ENCODE measurements at places on chromosomes 6 and 20.

DNA sequence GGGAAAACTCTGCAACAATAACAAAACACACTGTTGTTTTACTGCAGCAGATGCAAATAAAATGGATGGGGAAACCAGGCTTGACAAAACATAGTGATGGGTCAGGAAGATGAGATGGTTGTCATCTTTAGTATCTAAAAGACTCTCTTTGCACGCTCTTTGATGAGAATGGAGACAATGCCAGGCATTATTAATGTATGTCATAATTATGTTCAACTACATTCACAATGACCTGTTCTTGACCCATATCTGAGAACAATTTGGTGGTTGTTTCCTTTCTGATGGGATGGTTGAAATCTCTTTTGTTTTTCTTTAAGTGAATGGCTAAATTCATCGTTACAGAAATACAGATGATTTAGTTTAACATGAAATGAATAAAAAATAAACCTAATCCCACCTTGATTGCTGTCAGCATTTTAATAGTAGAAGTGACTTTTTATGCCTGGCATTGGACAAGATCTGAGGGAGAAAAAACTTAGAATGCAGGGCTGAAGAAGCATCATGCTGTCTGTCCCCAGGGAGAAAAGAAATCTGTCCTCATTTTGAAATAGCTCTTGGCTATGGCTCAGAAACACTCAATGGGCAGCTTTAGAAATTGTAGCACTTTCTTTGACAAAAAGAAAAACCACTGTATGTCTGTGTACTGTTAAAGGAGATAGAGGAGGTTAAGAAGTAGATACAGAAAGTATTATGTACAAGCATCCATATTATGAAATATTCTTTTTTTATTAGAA lies 12.4 kb upstream of the GRIK2 start:
- no peak for DNase-seq

GRCh38 chr6:17130786-17131185 lies 28.9 kb downstream of the STMND1 start:
- no peak for DNase-seq

DNA sequence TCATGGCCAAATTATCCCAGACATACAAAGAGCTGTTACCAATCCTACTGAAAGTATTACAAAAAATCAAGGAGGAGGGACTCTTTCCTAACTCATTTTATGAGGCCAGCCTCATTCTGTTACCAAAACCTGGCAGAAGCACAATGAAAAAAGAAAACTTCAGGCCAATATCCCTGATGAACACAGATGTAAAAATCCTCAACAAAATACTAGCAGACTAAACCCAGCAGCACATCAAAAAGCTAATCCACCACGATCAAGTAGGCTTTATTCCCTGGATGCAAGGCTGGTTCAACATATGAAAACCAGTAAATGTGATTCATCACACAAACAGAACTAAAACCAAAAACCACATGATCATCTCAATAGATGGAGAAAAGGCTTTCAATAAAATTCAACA lies 109.2 kb downstream of the C6orf118 start:
- DNase-seq: no peak

- DNase-seq: peak; percentile 77
Measured at GRCh38 chr6:157020881-157021343, 243.7 kb downstream of the ARID1B start.

GRCh38 chr6:26124781-26125685 lies 37.8 kb downstream of the HFE start:
- peak; percentile 26 for DNase-seq

- DNase-seq: no peak
Measured at GRCh38 chr20:57657535-57658446, 37.6 kb upstream of the ZBP1 start.

DNA sequence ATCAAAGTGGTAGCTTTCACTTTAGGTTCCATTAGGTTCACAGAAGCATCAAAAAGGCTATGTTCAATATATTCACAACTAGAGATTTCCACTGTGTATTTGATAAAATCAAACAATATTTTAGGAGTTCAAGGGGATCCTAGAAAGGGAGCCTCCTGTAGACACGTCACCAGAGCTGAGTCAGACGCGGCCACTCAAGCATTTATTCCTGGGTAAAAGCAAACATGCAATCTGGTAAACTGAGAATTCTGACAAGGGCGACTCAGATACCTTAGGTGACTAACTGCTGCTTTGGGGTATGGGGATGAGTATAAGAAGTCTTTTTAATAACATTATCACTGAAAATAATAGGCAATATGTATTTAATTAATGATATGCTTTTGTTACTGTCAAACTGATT lies 118.7 kb upstream of the HMGN3 start:
- no peak for DNase-seq

- DNase-seq: no peak
Measured at GRCh38 chr6:72835749-72836148, 213.9 kb downstream of the KCNQ5 start.

DNA sequence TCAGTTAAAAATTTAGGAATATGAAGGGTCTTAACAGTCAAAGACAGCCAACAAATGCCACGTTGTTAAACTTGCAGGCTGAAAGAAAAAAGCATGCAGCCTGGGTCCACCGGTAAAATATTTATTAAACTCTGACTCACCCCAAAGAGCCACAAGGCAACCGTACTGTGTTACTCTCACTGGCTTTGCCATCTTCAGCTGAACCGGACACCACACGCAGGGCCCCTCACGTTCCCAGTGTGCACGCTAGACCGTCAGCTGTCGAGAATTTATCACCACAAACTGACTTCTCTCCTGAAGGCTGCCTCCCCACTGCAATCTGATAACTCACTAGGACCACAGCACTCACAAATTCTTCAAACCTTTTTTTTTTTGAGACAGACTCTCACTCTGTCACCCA lies 30.7 kb downstream of the HUS1B start:
- DNase-seq: no peak

DNA sequence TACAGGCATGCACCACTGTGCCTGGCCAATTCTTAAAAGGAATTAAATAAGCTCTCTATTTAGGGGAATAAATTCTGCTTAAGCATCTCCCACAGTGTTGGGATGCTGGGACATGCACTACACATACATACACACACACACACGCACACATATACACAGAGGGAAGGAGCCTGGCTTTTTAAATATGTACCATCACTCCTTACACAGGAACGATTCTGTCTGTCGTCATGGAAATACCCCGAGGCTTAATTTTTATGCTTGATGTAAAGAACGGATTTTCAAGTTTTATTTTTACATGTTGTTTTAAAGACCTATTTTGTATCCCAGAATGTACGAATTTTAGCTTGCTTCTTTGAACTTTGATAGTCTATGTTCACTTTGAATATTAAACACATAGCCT lies 95.3 kb downstream of the CD109 start:
- DNase-seq: no peak

DNA sequence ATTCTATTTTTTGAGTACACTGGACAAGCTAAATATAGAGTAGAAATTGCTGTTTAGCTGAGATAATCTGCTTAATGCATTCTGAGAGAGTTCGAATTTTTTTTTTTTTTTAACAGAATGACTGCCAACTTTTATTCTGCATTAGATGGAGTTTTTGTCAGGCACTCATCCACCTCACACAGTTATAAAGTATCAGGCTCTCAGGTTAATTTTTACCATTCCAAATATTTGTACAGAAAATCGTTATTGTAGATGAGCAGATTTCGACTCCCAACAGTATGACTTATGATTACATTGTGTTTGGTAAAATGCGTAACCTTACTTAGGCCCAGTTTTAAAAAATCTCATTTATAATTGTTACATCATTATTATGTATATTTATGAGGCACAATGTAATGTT lies 1731.0 kb downstream of the GRIK2 start:
- DNase-seq: no peak

GRCh38 chr6:39209360-39209811 lies 19.9 kb downstream of the KCNK5 start:
- no peak for DNase-seq

DNA sequence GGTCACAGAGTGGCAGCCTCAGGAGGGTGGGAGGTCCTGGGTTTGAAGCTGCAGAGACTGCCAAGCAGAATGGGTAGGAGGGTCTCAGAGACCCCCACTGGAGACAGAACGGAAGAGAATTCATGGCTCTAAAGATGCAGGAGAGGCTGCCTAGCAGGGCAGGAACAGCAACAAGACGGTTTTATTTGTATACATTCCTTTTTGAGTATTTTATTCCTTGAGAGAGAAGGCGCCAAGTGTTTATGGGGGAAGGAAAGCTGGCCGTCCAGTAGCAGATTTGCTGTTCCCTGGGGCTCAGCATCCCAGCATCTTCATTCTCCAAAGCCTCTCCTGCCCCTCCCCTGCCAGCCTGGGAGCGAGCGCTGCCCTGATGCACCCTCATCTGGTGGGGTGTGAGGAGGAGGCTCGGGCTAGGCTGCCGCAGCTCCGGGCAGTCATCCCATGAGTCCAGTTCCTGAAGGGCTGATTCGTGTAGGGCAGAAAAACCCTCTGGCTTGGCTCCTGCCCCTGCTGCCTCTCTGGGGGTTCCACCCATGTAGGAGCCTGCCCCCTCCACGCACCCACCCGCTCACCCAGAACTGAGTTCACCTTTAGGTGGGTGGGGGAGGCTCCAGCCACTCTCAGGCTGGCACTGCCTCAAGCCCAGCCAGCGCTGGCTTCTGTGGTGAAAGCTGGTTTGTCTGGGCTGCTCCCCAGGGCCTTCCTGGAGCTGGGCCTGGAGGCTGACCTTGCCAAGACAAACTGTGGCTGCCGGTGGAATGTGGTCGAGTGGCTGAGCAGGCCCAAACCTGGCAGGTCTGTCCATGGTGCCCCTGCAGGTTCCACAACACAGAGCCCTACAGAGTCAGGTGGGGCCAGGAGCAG lies 32.4 kb downstream of the CPXM1 start:
- DNase-seq: no peak

DNA sequence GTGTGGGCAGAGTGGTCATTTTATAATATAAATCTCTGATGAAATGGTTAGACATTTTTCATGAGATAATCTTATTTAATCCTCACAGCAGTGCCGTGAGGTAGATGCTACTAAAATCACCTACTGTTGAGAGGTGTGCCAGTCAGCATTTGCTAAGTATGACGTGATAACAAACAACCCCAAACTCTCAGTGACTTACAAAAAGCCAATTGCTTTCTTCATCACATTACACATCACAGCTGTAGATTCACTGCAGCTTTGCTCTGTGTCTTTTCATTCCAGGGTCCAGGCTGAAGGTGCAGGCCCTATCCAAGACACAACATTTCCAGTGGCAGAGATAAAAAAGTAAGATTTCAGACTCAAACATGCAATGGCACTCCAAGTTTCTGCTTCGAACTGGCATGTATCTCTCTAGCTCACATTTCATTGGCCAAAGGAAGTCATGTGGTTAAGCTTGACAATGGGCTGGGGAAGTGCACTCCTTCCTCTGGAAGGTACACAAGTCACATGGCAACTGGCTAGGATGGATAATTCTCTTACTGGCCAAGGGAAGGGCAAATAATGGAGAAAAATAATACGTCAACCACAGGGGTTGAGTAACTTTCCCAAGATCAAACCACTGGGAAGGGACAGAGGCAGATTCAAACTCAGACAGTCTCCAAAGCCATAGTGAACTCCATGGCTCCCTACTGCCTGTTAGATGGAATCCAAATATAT lies 69.5 kb upstream of the EPB41L1 start:
- no peak for DNase-seq

GRCh38 chr20:9442858-9443257 lies 71.5 kb upstream of the LAMP5 start:
- DNase-seq: no peak

- DNase-seq: no peak
Measured at GRCh38 chr6:18119236-18119635, 3.2 kb downstream of the NHLRC1 start.

DNA sequence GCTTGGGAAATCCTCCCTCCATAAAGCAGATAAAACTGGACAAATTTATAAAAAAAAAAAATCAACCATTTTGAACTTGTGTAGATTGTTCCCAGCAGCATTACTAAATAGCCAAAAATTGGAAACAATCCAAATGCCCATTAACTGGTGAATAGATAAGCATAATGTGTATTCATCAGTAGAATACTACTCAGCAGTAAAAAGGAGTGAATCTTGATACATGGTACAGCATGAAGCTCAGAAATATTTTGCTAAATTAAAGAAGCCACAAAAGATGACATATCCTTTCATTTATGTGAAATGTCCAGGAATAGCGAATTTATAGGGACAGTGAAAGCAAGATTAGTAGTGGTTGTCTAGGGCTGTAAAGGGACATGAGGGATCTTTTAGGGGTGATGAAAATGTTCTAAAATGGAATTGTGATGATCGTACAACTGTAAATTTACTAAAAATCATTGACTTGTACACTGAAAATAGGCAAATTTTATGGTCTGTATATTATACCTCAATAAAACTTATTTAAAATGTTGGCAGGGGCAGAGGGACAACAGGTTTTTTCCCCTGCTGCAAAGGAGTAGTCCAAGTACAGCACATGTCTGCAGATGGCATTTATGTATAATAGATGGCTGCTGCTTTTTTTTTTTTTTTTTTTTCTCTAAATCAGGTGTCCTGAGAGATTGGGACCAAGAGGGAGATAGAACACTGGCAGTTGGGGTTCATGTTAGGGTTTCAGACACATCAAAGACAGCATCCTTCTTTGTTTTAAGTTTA lies 59.5 kb downstream of the CBFA2T2 start:
- DNase-seq: no peak

DNA sequence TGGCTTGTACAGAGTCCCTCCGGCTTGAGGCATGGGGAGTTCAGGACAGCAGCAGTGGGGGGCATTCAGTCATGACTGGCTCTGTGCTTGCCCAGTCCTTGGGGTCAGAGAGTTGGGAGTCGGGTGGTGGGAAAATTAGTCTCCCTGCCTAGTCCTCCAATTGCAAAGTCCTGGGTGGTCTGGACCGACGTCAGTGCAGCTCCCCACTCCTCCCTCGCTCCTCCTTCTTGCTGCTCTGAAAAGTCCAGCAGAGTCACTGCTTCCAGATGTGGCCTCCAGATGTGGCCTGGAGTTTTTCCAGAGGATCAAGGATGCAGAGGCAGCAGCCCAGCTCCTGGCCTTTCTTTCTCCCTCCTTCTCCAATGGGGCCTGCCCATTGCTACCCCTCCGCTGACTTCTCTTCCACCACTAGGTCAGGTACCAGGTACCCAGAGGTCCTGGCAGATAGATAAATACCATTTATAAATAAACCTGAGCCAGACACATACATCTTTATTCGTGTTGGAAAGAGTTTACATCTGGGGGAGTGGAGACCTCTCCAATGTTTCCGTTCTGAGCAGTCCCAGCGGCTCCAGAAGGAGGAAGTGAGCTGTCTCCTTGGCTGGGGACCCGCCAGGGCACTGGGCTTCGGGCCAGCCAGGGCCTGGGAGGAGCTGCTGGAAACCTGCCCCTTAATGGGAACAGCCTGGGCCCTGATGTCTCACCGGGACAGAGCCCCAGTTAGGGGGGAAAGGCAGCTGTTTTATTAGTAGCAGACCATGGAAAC lies 49.0 kb upstream of the RNF24 start:
- peak; percentile 98 for DNase-seq

DNA sequence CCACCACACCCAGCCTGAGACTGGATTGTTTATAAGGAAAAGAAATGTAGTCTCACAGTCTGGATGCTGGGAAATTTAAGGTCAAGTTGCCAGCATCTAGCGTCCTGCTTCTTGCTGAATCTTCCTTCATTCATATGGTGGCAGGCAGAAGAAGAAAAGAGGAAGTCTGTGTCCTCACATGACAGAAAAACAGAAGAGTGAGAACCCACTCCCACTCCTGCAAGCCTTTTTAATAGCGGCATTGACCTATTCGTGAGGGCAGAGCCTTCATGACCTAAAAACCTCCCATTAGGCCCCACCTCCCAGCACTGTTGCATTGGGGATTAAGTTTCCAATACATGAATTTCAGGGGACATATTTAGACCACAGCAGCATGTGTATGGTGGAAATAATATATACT lies 160.8 kb upstream of the BMP2 start:
- DNase-seq: no peak
